ENCODE measurements at places on chromosomes 6 and 20. TPM values are rescaled to one million over a fixed set of nuclear protein-coding genes. Genes with fewer than 3 reads are reported as not detected.

Gene FILIP1
- 0.29 TPM for total RNA-seq

Gene PNPLA1
- total RNA-seq: not detected

Gene OR12D3
- total RNA-seq: not detected

Gene KHDC1L
- not detected for total RNA-seq

Gene OVOL2
- total RNA-seq: not detected

Gene OR2W1
- total RNA-seq: not detected

Gene PHACTR1
- 2.3 TPM for total RNA-seq

Gene PEX3
- 28.1 TPM for total RNA-seq

Gene PCNA
- 250 TPM for total RNA-seq

Gene CAGE1
- 0.17 TPM for total RNA-seq

Gene DEFB124
- total RNA-seq: not detected

Gene TP53TG5
- total RNA-seq: 0.50 TPM

Data from smooth muscle cell of trachea (primary cell).